ENCODE measurements at places on chromosomes 3 and 15.

DNA sequence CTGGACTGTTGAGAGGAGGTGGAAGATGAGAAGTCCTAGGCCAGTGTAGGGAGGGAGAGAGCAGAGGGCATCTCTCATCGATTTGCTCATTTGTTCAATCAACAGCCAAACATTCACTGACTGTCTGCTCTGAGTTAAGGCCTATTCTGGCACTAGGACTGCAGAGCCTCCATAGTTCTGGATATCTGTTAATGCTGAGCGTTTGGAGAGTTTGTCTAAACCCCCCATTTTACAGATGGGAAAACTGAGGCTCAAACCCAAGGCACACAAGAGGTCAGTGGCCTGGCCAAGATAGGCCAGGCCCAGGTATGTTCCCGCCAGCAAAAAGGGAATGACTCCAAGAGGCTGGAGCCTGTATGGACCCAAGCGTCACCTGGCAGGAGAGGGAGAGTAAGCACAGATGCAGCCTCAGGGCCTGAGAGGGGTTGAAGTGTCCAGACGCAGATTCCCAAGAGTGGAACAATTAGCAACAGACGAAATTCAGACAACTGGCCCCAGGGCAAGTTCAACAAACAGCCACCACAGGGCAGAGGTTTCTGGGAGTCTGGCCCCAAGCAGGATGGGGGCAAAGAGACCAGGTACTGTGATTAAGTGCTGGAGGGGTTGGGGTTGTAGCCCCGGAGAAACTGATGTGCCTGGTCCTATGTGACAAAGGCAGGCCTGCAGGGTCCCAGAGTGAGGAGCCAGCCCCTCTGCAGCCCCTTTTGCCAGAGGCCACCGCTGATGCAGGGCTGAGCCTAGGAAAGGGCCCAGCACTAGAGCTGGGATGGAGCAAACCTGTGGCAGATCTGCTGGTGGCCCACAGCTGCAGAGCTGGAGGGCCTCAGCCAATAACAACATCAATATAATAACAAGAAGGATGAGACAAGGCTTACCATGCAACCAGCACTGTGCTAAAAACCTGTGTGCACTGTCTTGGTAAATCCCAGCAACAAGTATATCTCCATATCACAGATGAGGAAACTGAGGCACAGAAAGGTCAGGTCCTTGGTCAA, 245.1 kb upstream of the TLE3 start:
- DNase-seq = no peak

- DNase-seq = no peak
These were observed 4.3 kb upstream of the NR1D2 start for GRCh38 chr3:23940775-23941174.

- DNase-seq = no peak
These were observed 21.9 kb downstream of the IDH3A start for GRCh38 chr15:78170848-78171773.

DNA sequence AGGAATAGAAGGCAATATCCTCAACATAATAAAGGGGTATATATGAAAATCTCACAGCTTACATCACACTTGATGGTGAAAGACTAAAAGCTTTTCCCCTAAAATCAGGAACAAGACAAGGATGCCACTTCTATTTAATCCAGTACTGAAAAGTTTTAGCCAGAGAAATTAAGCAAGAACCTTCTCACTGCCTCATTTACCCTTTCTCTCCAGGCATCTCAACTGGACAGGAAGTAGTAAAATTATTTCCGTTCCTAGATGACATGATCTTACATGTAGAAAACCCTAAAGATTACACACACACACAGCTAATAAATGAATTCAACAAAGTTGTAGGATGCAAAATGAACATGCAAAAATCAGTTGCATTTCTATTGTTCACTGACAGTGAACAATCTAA, 11.2 kb downstream of the SCAP start:
- no peak for DNase-seq

- no peak for DNase-seq
These were observed 328.0 kb upstream of the DNAJC19 start for GRCh38 chr3:181317508-181317907.

GRCh38 chr15:99249270-99249841, at the start of gene TTC23:
TSS of gene TTC23 (minus strand) at chr15:99249581. CDS start at chr15:99228712, 20,869 bp downstream.
- no peak for DNase-seq

- DNase-seq = no peak
These were observed 973.7 kb downstream of the MCTP2 start for GRCh38 chr15:95205077-95205476.

GRCh38 chr3:70090322-70090913, 90.9 kb downstream of the SAMMSON start:
- DNase-seq = no peak

- DNase-seq = no peak
These were observed 269.4 kb upstream of the ROPN1 start for GRCh38 chr3:124261306-124261705.

DNA sequence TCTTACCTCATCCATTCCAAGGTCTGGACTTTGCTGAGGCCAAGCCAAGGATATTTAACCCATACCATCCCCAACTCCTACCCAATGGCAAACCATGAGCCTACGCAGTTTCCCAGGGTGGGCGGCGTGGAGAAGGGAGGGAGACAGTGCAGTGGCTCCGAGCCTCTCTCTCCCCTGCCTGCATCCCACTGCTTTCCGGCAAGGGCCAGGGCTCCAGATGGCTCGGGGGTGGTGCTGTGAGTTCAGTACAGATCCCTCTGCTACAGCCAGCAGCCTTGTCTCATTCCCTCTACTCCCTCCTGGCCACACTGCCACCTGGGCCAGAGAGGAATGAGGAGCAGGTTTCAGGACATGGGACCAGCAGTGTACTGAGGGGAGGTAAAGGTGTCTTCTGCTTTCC, 44.3 kb upstream of the APEH start:
- no peak for DNase-seq

GRCh38 chr3:144028798-144029411, 57.3 kb downstream of the DIPK2A start:
- no peak for DNase-seq

DNA sequence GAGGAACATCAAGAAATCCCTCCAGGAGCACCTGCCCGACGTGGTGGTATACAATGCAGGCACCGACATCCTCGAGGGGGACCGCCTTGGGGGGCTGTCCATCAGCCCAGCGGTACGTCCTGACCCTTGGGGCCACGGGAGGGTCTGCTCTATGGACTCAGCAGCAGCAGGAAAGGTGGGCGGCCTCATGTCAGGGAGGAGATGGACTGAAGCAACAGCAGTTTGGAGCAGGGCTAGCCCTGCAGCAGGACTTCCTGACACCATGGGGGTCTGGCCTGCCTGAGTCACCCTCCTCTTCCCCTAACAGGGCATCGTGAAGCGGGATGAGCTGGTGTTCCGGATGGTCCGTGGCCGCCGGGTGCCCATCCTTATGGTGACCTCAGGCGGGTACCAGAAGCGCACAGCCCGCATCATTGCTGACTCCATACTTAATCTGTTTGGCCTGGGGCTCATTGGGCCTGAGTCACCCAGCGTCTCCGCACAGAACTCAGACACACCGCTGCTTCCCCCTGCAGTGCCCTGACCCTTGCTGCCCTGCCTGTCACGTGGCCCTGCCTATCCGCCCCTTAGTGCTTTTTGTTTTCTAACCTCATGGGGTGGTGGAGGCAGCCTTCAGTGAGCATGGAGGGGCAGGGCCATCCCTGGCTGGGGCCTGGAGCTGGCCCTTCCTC, 24.2 kb downstream of the HDAC11 start:
- DNase-seq = no peak

DNA sequence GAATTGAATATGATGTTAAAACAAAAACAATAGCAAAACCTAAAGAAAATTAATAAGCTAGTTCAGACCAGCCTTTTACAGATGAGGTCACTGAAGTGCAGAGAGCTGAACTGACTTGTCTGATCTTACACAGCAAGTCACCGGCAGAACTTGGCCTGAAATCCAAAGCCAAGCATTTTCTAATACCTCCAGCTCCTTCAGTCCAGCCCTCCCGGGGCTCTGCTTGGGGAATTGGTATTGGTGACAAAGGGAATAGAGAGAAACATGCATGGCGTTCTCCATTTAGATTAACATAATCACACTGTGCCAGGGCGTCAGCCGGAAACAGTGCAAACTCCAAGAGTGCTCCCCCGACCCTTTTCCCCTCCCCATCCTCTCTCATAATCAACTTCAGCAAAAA, 14.1 kb upstream of the ZSCAN2 start:
- no peak for DNase-seq

- no peak for DNase-seq
These were observed 75.7 kb upstream of the BNIP2 start for GRCh38 chr15:59764775-59765174.

GRCh38 chr15:99185414-99186130, 63.8 kb downstream of the TTC23 start:
- DNase-seq = no peak

GRCh38 chr3:18122264-18122663, 302.9 kb downstream of the SATB1 start:
- DNase-seq = no peak

DNA sequence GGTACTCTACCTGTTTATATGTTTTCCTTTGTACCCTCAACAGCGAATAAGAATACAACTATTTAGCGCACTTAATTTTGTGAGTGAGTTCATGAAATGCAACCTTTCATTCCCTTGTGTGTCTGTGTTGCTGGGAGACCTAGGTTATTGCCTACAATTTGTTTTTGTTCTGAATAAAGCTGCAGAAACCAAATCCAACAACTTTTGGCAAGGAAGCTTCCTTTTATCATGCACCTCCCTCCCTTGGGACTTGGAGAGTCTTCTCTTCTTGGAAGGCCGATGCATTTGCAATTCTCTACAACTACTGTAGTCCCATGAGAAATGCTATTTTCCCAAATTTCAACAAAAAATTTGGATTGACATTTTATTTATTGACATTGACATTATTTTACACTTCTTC, 1002.4 kb upstream of the CADM2 start:
- DNase-seq = no peak

DNA sequence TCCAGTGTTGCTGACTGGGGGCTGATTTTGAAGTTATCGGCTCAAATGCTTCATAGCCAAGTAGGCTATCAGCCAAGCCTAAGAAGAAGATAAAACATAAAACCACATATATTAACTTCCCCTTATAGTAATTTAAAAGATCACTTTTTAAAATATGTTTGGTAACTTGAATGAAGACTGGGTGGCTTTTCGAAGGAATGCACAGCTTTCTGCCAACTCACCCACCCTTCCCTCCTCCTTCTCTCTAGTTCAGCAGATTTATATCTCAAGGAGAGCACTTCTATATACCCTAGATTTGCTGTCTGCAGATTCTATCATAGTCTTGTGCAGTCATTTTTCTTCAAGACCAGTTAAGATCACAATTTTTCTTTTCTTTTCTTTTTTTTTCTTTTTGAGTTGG, 189.4 kb upstream of the CHRM5 start:
- DNase-seq = no peak

All from effector memory CD4-positive, alpha-beta T cell (primary cell).